ENCODE measurements at places on chromosomes 12 and 14. TPM values are rescaled to one million over a fixed set of nuclear protein-coding genes. Genes with fewer than 3 reads are reported as not detected.

The CIROP gene
- total RNA-seq: not detected

The RNU4-1 gene
- 1,499 TPM for total RNA-seq

The DLK1 gene
- 52.3 TPM for total RNA-seq

The PMEL gene
- total RNA-seq: not detected

The CARMIL3 gene
- total RNA-seq: 0.08 TPM

The LRP1-AS gene
- not detected for total RNA-seq

GRCh38 chr14:34238610-34239009 lies 223.4 kb downstream of the SPTSSA start:
- DNase-seq: no peak

DNA sequence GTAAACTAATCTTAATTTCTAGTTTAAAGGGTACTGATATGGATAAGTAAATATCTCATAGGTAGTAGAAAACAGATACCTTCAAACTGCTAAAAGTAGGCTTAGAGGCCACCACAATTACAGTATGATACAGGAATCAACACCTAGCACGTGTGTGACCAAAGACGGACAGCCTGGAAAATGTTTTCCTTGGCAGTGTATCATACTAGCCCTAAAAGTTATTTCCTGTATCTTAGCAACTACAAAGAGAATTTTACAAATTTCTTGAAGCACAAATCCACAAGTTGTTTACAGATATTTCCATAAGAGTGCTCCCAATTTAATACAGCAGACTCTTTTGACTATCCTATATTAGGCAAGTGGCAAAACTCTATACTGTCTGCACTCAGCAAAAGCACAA lies 106.0 kb downstream of the ITPR2 start:
- DNase-seq: no peak

- DNase-seq: peak; percentile 9
These were observed 82.8 kb downstream of the SLC25A47 start for GRCh38 chr14:100405760-100406455.

DNA sequence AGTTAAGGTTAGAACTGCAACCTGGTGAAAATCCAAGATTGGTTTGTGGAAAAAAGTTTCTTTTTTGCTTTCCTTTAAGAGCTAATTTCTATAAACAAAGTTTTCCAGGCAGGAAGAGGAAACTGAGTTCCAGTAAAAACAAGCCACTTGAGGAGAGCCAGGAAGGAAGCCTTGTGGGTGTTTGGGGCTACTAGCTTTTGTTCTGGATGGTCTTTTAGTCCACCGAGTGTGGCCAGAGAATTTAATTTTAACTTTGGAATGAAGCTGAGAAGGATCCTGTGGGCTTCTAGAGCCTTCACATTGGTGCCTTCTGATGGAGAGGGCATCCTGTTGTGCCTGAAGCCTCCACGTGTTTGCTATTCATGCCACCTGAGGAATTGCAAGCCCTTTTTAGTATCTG lies 327.9 kb downstream of the C12orf75 start:
- DNase-seq: no peak

GRCh38 chr12:6266541-6266966 lies 43.9 kb upstream of the PLEKHG6 start:
- DNase-seq: no peak

GRCh38 chr14:68232300-68233055 lies 412.9 kb downstream of the RAD51B start:
- no peak for DNase-seq

DNA sequence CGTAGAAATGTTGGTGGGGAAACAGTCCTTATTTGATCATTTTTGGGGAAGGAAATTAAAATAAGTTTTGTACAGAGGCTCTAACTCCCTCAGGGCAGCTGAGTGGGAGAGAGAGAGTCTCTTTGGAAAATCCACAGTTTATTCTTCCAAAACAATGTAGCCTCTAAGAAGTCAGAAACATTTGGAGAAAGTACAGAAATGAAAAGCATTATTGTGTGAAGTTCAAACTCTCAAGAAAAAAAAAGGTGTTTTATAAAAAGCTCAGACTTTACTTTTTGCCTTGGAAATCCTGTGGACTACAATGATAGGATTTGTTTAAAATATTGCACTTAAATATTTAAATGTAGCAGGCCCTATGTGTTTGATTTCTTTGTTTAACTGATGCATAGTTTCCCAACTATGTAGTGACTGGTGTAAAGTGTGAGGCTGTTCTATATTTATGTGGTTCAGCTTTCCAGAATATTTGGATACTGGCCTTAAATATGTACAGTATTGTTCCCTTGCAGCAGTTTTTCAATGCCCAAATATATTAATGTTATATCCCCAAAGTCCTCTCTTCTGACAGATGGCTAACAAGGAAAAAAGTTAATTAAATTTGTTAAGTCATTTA lies 82.0 kb upstream of the OTOGL start:
- DNase-seq: no peak

DNA sequence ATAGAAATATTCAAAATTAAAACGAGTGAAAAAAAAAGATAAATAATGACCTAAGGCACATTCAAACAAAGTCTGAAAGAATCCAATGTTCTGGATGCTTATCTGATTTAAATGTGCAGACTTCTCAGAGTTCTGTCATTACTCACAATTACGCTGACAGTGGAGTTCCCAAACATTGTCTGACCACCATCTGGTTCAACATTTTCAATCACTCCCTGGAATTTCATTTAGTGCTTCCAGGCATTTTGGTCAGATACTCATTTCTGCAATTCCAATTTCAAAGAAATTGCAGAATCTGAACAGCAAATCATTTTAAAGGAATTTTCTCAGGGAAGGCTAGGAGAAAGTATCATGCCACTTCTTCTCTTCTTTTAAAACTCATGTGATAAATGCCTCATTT lies 398.2 kb upstream of the PDE3A start:
- DNase-seq: no peak

DNA sequence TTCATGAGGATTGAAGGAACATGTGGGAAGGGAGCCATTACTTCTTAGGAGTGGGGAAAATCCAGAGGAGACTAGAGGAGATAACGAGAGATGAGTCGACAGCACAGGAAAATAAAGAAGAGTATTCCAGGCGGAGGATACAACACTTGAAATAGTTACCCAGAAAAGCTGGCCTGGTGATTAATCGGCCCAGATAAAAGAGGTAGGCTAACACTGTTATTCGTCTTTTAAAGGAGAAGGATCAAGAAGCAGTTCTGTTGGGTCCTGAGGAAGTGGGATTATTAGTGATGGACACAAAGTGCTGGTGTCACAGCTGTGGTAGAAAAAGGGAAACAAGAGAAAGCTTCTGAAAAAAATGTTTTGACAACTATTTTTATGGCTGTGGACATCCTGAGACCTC lies 425.3 kb downstream of the ZFP36L1 start:
- DNase-seq: no peak

DNA sequence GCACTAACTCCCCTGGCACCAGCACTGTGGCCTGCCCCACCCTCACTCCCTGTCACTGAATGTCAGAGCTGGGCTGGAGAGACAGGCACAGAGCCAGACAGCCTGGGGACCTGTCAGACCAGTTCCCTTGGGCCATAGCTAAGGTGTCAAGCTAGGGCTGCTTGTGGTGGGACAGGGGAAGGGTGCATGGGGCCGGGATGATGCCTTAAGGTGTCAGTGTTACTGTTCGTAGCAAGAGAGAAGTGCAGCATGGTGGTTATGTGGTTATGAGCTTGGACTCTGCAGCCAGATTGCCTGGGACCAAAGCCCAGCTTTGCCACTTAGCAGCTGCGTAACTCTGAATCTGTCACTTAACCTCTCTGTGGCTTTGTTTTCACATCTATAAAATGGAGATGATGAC lies 3.8 kb downstream of the RAPGEF3 start:
- DNase-seq: no peak

DNA sequence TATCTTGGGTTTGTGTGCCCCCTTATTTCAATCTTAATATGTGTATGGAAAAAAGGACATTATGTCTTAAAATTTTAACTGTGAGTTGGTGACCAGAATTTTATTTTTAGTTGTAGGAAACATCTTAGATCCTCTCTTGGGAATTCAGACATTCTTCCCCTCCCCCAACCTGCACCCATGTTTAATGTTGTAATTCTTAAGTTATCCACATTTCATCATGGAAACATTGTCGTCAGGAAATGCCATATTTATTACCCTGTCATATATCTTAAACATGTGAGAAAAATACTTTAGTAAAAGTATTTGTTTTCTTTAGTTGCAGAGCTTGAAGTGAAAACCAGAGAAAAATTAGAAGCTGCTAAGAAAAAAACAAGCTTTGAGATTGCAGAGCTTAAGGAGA lies 30.3 kb downstream of the YEATS4 start:
- no peak for DNase-seq

GRCh38 chr12:121530600-121531355 lies 50.0 kb downstream of the KDM2B start:
- DNase-seq: peak; percentile 90

DNA sequence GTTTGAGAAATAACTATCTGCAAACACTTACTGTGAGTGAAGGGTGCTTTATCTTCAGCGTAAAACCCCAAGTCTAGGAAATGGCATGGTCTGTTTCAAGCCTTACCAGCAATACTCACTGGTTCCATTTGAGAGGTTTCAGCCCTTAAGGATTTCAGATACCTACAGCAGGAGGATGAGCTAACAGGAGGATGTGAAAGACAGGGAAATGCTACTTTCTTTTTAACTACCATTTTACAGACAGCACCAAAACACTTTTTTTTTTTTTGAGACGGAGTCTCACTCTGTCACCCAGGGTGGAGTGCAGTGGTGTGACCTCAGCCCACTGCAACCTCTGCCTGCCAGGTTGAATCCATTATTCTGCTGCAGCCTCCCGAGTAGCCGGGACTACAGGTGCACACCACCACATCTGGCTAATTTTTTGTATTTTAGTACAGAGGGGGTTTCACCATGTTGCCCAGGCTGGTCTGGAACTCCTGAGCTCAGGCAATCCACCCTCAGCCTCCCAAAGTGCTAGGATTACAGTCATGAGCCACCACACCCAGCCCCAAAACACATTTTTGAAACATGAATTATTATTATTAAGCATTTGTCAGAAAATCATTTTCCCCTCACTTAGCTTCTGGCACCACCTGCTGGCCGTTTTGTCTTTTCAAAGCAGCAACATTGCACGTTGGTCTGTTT lies 4.6 kb downstream of the MTRFR start:
- peak; percentile 79 for DNase-seq

- DNase-seq: no peak
These were observed 33.1 kb upstream of the MMP19 start for GRCh38 chr12:55875704-55876467.

- DNase-seq: no peak
These were observed 7.1 kb upstream of the MYH6 start for GRCh38 chr14:23414906-23415820.

DNA sequence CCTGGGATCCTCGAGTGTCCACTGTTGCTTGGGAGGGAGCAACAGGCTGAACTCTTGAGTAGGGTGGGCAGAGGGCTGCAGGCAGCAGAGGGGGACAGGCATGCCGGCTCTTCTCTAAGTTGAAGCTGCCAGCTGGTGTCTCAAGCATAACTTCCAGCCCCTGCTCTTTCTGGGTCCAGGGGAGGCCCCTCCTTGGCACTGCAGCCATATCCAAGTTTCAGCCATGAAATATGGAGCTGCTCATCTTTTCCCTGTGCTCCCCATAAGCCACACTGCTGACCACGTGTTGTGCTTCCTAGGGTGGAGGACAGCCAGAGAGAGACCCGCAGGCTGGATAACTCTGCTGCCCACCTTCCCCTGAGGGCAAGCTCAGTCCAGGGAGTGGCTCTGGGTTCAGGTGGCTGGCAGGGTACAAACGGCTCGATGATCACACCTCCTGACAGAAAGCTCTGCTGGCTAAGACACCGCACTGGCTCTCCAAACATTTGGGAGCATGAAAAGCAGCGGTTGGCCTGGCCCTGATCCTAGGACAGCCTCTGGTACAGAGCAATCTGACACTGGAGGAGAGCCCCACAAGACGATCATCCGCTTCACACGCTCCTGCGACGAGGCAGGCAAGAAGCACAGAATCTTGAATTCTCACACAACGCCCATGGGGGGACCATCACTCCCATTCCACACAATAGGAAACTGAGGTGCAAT lies 79.6 kb downstream of the PITPNM2 start:
- peak; percentile 77 for DNase-seq

DNA sequence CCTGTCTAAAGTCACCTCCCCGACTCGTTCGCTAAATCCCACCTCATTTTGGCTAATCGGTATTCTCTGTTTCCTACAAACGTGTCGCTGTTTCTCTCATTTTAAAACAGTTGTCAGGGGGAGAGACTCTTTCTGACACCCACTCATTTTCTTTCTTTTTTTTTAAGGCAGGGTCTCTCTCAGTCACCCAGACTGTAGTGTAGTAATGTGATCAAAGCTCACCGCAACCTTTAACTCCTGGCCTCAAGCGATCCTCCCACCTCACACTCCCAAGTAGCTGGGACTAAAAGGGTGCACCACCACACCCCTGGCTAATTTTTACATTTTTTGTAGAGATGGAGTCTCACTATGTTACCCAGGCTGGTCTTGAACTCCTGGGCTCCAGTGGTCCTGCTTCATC lies 19.1 kb downstream of the WDR20 start:
- DNase-seq: no peak

DNA sequence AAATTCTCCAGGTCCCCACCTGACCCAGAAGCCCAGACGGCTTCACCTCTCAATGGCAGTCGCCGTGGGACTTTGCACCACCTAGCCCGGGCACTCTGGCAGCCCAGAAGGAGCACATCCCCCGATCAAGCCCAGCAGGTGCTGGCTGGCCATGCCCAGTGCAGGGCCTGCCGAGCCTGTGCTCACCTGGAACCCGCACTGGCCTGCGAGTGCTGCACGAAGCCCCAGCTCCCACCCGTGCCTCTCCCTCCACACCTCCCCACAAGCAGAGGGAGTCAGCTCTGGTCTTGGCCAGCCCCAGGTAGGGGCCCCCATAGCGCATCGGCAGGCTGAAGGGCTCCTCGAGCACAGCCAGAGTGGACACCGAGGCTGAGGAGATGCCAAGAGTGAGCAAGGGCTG lies 144.5 kb downstream of the NUBPL start:
- peak; percentile 66 for DNase-seq

Measured in Right ventricle myocardium inferior (tissue), 1 donor.